ENCODE measurements at places on chromosomes 3 and 15.

DNA sequence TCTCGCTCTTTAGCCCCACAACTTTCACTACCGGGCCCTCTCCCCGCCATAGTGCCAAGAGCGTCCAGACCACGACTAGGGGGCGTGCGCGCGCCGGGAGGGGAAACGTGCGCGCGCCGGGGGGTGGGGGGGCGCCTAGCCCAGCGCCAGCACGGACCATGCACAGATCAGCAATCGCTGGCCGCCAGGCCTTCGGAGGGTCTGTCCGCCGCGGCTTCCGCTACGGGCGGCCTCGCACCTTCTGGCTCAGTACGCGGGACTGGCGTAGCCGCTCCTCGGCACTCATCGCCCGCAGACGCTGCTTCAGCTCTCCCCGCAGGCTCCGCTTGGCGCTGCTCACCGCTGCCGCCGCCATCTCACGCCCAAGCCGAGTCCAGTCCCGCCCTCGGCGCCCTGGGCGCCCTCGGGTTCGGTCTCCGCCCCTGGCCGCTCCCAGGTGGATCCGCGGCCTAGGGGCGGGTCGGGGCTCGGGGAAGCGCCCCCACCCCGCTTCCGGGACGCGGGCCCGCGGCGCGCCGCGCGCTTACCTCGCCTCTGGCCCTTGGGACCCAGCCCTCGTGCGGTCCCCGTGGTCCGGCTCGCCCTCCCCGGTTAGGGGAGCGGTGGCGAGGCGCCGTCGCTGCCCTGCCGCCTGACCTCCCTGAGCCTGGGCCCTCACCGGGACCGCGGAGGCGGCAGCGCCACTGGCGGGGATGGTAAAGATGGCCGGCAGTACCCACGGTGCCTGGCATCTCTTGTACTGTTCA is at the start of gene MTHFS:
TSS of gene MTHFS (minus strand) at position 381 of the 746 bp plus-strand sequence. CDS start at position 355, 26 bp downstream.
- DNase-seq, result peak; percentile 65

DNA sequence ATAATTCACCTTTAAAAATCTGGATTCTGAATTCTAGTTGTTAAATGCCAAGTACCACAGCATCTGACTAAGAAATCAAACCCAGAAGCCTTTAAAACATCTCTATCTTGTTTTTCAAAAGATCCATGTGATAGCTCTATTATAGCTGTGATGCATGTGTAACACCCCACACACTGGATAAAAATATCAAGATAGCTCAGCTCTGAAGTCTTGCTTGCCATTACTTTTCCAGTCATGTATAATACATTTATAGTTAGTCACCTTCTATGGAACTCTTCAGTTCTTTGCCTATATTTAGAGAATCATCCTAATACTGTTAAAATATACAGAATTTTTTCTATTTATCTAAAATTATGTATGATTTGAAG is 11.6 kb downstream of the ARPP19 start:
- no peak for DNase-seq

DNA sequence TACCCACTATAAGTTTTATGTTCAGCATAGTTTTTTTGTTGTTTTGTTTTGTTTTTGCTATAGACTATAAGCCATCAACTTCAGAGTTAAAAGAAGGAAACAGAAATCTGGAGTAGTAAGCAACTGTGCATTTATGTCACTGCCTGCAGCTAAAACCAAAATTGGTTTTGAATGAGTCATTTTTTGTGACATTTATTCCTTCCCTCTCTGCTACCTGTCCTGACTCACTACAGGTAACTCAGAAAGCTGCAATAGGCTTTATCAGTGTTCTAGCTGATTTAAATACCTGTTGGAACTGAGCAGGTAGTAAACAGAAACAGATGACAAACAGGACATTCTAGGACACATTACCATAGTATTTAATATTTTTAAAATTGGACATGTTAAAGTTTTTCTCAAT is 393.3 kb upstream of the WNT5A start:
- DNase-seq, result no peak

- DNase-seq, result no peak
Observed at GRCh38 chr3:4805662-4806061, 173.6 kb upstream of the BHLHE40 start.

GRCh38 chr15:89452330-89452836 is 44.0 kb downstream of the RHCG start:
- DNase-seq, result no peak

DNA sequence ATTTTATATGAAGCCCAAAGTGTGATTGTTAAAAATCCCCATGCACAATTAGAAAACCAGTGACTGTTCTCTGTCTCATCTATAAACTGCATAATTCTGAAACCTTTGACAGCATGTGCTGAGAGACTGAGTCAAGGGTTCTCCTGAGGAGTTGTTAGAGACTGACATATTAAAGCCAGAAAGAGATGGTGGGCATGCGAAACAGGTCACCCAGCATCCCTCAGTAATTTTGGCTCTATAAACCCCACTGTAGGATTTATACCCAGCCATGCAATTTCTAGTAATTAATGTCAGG is 3.6 kb downstream of the VGLL3 start:
- no peak for DNase-seq

DNA sequence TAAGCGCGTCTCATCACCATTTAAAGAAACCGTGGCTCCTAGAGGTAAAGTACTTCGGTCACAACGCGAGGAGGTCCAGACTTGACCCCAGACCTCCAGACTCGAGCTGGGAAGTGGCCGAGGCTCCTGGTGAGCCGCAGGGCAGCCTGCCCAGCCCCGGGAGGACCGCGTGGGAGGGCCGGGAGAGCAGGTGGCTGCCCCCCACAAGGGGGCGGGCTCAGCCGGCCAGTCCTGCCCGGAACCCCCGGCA is at the start of gene SLC27A2:
TSS of gene SLC27A2 (plus strand) at position 228 of the 250 bp plus-strand sequence. CDS start 232 bp downstream, outside the sequence.
- DNase-seq, result no peak

- DNase-seq, result no peak
Observed at GRCh38 chr3:157543501-157544035, 40.4 kb upstream of the VEPH1 start.

DNA sequence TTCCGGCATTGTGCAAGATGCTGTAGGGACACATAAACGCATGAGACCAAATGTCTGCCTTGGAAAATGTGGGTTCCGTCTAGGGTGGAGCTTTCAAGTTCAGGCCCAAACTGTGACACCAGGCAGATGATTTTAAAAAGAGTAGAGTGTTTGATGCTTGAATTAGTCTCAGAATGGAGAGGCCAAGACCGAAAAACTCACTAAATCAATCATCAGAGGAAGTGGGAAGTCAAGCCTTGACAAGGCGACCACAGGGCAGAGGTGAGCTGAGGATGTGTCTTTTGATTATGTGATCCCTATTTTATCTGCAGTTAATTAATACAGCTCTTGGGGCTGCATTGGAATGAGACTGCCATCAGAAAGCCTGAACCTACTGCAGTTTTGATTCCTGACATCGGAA is 275.4 kb downstream of the ABHD5 start:
- DNase-seq, result no peak

DNA sequence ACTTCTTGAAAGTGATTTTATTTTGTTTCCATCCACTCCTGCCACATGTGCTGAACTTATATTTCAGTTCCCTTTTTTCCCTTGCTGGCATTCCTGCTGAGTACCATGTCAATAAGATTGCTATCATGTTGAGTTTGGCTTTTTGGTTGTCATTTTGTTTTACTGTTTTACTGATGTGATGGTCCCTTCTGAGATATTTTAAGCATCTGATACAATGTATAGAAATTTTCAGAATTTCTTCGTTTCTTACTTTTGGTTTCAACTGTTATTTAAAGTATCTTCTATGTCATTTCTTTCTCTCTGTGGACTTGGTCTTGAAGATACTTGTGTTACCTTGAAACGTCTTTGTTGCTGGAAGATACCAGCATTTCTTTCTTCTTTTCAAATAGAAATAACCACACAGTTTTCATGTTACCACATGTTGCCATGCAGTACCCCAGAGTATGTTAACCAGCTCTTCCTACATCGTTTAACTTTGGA is 14.1 kb downstream of the SIDT1 start:
- DNase-seq, result no peak

GRCh38 chr15:49686599-49686998 is 65.8 kb downstream of the DTWD1 start:
- no peak for DNase-seq

- DNase-seq, result no peak
Observed at GRCh38 chr3:175914785-175915184, 1055.7 kb downstream of the NAALADL2 start.

- no peak for DNase-seq
Observed at GRCh38 chr15:57312006-57312317, 64.3 kb upstream of the CGNL1 start.

DNA sequence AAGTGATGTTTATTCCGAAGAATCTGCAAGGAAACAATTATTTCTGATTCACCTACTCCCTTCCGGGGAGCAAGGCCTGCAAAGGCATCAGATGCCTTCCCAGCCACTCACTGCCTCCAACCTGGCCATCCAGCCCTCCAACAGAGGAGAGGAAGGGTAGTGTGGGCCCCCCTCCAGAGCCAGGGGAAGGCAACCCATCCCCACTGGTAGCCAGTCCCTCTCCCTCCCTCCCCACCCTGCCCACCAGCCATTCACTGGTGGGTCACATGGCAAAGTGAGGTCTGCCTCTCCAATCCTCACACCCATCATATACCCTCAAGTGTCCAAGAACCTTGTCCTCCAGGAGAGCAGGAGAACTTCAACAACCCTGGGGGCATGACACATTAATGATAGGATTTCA is 2.4 kb upstream of the VIPR1 start:
- no peak for DNase-seq

- no peak for DNase-seq
Observed at GRCh38 chr15:70493787-70494516, 269.4 kb downstream of the UACA start.

GRCh38 chr3:14804835-14805780 is 13.7 kb upstream of the FGD5 start:
- DNase-seq, result no peak

GRCh38 chr3:19526071-19526470 is 377.8 kb downstream of the KCNH8 start:
- no peak for DNase-seq

DNA sequence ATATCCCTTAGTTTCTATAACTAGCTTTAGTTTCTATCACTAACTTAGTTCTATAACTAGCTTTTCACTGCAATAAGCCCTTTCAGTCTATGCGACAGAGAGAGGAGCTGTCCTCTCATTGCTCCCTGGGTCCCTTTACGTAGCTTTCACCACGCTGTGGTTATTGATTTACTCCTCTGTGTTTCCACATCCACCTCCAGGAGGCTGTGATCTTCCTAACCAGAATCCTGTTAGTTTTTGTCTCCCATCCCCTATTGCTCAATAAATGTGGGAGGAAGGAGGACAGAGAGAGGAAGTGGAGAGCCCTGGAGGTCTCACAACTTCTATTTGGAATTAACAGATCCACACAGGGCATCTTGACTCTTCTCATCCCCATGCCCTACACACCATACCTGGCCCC is 1036.1 kb downstream of the MCTP2 start:
- DNase-seq, result no peak

GRCh38 chr3:18739099-18739433 is 313.9 kb upstream of the SATB1 start:
- DNase-seq, result no peak

DNA sequence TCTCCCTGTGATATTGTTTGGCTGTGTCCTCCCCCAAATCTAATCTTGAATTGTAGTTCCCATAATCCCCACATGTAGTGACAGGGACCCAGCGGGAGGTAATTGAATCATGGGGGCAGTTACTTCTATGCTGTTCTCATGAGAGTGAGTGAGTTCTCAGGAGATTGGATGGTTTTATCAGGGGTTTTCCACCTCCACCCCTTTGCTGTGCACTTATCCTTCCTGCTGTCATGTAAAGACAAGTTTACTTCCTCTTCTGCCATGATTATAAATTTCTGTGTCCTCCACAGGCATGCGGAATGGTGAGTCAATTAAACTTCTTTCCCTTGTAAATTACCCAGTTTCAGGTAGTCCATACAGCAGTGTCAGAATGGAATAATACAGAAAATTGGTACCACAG is 24.7 kb downstream of the TUSC7 start:
- no peak for DNase-seq

- no peak for DNase-seq
Observed at GRCh38 chr3:155792532-155792931, 13.5 kb downstream of the C3orf33 start.

DNA sequence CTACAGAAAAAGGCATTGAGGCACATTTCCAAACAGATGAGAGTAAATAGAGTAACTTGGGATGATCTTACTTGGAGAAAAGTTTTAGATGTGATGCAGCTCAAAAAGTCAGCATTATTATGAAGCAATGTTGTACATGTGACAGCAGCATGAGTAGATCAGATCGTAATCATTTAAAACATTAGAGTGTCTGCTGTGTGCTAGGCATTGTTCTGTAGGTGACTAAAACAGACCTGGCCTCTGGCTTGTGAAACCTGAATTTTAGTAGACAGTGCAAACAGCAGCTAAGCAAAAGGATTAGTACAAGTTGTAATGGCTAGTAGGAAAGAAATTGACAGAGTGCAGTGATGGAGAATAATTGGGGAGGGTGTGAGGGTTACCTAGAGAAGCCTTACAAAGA is 15.1 kb downstream of the UBE2E1 start:
- DNase-seq, result no peak

- DNase-seq, result no peak
Observed at GRCh38 chr3:45479621-45480035, 91.3 kb downstream of the LARS2 start.

GRCh38 chr3:129967761-129968160 is 6.8 kb upstream of the TRH start:
- no peak for DNase-seq

DNA sequence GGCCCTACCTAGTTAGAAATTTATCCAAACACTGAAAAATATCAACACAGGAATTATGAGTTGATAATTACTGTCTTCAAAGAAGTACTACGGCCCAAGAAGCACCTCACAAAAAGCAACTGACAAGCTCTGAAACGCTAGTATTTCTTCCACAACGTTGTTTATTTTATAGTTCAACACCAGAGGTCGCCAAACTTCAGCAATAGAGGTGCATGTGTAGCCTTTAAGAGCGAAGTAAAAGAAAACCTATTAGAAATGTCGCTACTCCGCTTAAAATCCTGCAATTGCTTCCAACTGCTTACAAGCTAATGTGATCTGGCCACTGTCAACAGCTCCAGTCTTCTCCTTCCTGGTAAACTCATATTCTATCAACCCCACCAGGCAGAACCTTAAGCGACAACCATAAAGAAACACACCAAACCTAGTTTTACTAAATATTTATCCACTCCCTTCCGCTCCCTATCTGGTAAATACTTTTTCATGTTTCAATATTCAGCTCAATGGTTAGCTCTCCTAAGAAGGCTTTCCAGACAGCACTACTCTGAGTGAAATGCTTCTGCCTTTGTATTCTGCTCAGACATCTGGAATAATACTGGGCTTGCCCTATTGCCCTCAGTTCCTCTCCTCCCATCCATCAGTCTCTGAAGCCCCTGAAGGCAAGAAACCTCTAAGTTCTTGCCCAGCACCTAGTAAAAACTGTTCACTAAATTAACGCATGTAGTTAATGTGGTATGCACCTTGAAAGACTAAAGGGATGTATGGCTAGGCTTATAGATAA is 110.2 kb downstream of the NR1I2 start:
- DNase-seq, result no peak

GRCh38 chr15:47553947-47554346 is 163.4 kb upstream of the SEMA6D start:
- DNase-seq, result no peak

DNA sequence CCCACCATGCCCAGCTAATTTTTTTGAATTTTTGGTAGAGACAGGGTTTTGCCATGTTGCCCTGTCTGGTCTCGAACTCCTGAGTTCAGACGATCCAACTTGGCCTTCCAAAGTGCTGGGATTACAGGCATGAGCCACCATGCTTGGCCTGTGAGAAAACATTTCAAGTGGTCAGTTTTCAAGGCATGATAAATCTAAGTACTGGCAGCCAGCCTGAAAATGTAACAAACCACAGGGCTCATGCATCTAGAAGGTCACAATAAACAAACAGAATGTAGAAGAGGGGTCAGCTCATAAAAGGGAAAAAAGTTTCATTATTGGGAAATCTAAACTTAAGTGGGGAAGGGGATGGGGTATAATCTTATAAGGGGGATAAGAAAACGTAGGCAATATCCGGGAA is 39.9 kb downstream of the PPCDC start:
- no peak for DNase-seq

All from stimulated activated CD8-positive, alpha-beta memory T cell treated with anti-CD3 and anti-CD28 coated beads, Interleukin-12 subunit alpha, Interleukin-12 subunit beta, amount 100 ng/mL, for 4 hours (primary cell).